NCI-H1048 (cell line): ENCODE measurements at places on chromosomes 5 and 9.

DNA sequence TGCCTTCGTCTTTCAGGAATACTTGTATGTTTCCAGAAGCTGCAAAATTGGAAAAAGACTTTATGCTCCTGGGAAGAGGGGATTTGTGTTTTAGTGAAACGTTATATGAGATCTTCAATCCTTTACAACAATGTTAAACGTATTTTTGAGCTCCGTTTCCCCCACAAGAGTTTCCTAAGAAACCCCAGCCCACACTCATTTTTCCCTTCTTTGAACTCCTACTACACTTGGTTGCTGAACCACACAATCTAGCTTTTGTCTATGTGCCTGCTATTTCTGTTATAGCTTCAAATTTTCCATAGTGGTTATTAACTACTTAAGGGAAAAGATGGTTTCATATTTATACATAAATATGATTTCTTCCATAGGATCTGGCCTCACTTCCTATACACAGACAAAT lies 238.6 kb upstream of the ACTBL2 start:
- no peak for DNase-seq

DNA sequence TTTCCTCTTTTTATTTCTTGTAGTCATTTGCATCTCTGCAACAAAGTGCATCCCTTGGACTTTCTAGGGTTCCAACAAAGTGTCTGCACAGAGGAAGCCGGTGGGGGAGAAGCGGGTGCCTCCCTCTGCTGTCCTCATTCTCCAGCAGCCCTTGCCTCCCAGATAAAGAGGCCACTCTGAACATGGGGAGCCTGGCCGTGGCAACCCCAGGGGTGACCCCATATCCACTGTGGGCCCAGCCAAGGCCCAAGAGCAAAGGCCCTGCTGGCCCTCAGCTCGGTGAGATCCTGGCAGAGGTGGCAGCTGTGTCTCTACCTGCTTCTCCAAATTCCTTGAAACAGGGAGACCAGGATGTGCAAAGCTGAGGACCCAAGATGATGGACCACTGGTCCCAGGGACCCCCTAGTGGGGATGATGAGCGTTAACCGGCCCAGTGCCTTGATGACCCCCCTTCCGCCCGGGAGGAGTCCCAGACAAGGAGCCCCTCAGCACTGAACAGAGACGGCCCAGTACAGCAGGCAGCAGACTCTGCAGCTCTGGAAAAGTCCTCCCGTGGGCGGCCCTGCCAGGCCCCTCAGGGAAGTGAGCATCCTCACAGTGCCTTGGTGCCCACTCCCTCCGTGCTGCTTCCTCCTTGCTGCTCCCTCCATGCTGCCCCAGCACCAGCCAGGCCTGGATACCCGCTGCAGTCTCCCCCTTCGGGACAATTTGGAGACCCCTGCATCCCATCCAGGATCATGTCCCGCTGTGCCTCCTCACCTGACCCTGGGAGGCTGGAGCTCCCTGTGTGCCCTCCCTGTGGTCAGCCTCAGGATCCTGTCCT lies 62.5 kb downstream of the MRPL36 start:
- DNase-seq, result no peak

DNA sequence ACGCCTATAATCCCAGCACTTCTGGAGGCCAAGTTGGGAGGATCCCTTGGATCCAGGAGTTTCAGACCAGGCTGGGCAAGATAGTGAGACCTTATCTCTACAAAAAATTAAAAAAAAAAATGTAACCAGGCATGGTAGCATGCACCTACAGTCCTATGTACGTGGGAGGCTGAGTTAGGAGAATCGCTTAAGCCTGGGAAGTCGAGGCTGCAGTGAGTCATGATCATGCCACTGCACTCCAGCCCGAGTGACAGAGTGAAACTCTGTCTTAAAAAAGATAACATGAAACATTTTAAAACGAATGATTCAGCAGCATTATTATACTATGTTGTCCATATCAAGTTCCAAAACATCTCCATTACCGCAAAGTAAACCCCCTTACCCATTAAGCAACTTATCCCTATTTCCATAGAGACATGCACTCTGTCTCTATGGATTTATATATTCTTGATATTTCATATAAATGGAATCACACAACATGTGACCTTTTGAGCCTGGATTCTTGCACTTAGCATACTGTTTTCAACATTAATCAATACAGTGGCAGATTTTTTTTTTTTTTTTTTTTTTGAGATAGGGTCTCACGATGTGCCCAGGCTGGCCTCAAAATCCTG lies 56.9 kb upstream of the MTMR12 start:
- no peak for DNase-seq

- DNase-seq, result no peak
Measured at GRCh38 chr9:98185611-98186171, 6.7 kb downstream of the CORO2A start.

- DNase-seq, result no peak
Measured at GRCh38 chr5:132640613-132641012, 17.4 kb upstream of the IL13 start.

GRCh38 chr9:107667231-107668070 lies 177.9 kb upstream of the KLF4 start:
- DNase-seq, result no peak

DNA sequence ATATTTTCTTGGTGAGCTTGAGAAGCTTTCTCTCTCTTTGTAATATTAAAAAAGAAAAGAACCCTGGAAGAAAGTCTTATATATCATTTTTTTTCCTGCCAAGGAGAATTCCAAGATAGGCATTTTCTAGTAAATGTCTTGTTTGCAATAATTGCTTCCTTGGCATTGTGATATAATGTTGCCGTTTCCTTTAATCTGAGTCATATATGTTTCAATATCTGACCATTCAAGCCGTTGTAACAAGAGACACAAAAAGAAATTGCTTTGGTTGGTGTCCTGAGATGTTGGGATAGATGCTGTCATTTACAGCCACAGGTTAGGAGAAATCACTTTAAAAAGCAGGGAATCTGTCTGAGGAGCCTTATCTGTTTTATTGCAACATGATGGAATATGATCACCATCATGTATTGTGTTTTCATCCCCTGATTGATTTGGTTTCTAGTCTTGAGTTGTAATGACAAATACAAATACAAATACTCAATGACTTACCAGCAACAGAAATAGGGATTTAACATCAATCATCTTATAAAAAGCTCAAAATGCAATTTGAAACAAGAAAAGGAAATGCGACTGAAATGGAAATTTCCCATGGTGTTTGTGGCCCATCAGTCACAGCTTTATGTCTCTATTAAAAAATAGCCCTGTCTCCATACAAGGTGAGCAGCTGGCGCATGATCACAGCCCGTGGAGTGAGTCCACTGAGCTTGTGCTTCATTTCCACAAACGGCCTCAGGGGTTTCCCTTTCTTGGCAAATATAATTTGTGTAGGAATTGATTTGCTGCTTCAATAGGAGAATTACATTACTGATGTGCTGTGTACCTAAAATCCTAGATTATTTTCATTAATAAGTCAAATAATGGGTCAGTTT lies 250.1 kb upstream of the TRPC7 start:
- DNase-seq, result no peak

DNA sequence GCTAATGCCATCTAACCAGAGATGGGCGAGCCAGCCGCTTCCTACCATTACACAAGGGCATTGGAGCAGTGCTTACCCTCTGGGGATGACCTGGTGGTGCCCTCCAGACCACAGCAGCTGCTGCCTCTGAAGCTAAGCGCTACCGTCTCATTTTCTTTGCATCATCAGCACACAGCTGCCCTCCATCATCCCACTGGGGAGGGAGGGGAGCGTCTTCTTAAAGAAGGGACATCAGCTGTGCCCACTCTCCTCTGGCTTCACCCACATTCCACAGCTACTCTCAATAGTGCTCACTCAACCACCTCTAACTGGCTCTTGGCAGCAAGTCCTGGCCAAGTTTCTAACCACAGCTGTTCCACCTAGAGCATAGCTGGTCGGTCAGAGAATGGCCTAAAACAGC lies 503.4 kb downstream of the NFIB start:
- DNase-seq, result no peak

GRCh38 chr5:1852324-1852947 lies 30.3 kb downstream of the IRX4 start:
- no peak for DNase-seq

- no peak for DNase-seq
Measured at GRCh38 chr9:121860744-121861143, 209.3 kb downstream of the DAB2IP start.

GRCh38 chr5:139104577-139105276 lies 93.4 kb downstream of the SIL1 start:
- DNase-seq, result no peak

GRCh38 chr9:22512495-22512894 lies 65.9 kb downstream of the DMRTA1 start:
- no peak for DNase-seq

GRCh38 chr5:124741711-124742496 lies 4.5 kb downstream of the ZNF608 start:
- DNase-seq, result peak; percentile 81

DNA sequence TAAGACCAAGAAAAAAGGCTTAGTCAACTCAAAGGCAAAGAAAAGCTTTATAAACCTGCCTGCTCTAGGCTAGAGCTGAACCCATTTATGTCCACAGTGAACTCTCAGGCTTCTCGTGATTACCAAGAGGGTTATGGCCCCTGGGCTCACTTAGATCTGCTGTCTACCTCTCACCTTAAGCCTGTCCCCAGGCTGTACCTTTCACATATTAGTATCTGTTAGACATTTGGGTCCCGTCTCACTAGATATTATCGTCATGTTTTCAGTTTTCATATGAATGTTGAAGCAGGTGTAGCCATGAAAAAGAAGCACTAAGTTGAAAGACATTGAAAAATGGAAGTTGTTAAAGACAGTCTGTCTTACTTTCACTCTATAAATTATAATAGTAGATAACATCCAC lies 75.2 kb upstream of the COX7C start:
- DNase-seq, result no peak

DNA sequence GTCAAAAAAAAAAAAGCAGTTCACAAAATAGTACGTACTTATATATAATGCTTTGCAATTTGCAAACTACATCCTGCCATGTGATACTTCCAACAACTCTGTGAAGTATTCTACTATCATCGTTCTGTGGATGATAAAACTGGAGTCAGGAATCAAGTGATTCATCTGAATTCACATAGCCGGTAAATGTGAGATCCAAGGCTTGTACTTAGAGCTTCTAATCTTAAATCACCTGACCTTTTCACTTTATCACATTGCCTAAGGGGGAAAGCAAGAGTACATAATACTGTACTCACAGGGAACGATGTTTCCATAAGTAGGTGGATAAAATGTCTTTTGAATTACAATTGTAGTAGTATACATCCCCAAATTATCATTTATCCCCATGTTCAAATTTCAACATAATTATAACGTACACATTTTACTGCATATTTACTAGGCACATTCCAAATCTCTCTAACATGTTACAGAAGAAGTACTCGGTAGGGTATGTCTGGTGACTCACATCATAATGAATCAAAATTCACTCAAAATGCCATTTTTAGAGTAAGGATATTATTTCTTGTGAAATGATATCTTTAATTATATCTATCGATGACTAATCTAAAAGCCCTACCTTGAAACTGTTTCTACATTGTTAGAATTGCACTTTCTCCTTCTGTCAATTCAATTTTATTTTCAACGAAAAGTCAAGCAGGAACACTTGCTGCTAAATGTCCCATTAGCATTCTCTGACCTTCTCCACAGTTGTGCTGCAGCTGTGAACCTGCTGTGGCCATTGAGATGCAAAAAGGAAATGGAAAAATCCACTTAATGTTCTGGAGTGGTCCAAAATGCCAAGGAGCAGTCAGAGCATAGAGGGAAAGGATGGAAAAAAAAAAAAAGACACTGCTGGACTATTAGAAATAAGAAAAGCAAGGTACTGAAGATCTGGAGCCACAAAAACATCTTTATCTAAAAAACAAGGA lies 78.9 kb downstream of the OR2K2 start:
- no peak for DNase-seq

DNA sequence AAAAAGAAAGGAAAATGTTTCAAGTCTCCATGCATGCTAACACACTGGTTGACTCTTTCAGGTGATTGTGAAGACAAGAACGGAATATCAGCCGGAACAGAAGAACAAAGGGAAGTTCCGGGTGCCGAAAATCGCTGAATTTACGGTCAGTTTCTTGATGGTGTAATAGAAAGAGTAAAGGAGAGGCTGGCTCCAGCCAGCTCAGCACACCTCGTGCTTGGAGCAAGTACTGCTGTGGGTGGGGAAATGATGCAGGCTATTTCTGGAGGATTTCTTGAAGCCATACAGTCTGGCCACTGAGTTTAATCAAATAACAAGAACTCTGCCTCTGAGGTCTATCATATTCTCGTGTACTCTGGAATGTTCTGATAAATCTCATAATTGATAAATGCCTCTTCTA lies 18.7 kb downstream of the NSG2 start:
- no peak for DNase-seq

DNA sequence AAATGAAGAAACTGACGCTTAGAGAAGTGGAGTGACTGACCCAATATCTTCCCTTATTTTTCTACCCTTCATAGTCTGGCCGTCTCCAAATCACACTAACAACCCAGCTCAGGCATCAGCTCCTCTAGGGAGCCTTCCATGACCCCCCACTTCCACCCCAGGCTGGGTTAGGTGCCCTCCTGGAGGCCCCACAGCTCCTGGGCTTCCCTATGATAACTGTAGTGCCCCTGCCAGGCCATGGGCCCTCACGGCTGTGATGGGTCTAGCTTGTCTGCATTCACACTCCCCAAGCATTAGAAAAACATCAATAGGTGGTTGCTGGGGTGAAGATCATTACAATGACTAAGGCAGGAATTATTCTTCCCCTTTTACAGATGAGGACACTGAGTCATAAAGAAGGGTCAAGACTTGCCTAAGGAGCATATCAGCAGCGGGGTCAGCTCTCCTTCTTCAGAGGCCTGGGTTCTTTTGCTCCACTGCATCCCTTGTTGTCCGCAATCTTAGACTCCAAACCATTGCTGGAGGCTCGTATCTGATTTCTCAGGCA lies 7.3 kb downstream of the CORO2A start:
- DNase-seq, result no peak

DNA sequence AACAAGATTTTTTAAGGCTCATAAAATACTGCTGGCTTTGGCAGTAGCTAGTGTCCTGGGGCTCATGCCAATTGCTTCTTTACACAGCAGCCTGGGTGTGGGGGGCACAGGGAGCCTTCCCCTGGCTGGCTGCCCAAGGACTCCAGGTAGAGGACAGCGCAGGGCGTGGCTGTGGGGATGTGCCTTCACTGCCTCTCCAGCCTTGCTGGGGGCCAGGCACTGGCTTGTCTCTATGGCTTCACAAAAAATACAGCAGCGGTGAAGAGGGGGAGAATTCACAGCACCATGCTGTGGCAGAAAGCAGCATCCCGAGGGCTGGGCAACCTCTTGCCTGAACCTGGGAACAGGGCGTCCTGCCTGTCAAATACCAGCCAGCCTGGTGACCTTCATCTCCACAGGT lies 57.4 kb downstream of the DAP start:
- DNase-seq, result no peak
